ENCODE measurements at places on chromosomes 3 and 15. TPM values are rescaled to one million over a fixed set of nuclear protein-coding genes. Genes with fewer than 3 reads are reported as not detected.
A peak's percentile ranks its signal among the peaks of the same experiment; 100 is the strongest.

GRCh38 chr3:30894521-30895251 lies at the start of gene GADL1:
GADL1 (minus strand) TSS chr3:30894661; CDS start chr3:30894614, 47 bp downstream.
- H3K27me3 ChIP-seq: no peaks in the 10 kb centered on the region
- peak within 1 kb of the TSS; percentile 84 for H3K4me3 ChIP-seq
- no peak within 1 kb of the TSS for H3K27ac ChIP-seq

GRCh38 chr3:4292301-4292700 lies 10.9 kb upstream of the SETMAR start:
- no peak overlapping the region for H3K4me3 ChIP-seq
- H3K27ac ChIP-seq: no peak overlapping the region
- H3K27me3 ChIP-seq: no peaks in the 10 kb centered on the region
- H3K4me1 ChIP-seq: no peaks in the 10 kb centered on the region
- no peaks in the 10 kb centered on the region for H3K36me3 ChIP-seq

GRCh38 chr15:71747128-71748083 lies 62.9 kb upstream of the NR2E3 start:
- DNase-seq: no peak
- H3K36me3 ChIP-seq: peaks cover 3% of the 10 kb centered on the region
- H3K27me3 ChIP-seq: no peaks in the 10 kb centered on the region
- no peak overlapping the region for H3K27ac ChIP-seq
- H3K4me1 ChIP-seq: peaks cover 6% of the 10 kb centered on the region

UBAP1L gene
- 3.7 TPM for total RNA-seq

GRCh38 chr3:194738254-194739093 lies 52.8 kb downstream of the FAM43A start:
- DNase-seq: peak; percentile 69
- H3K27me3 ChIP-seq: no peaks in the 10 kb centered on the region
- H3K4me3 ChIP-seq: no peak overlapping the region
- H3K36me3 ChIP-seq: no peaks in the 10 kb centered on the region

DNA sequence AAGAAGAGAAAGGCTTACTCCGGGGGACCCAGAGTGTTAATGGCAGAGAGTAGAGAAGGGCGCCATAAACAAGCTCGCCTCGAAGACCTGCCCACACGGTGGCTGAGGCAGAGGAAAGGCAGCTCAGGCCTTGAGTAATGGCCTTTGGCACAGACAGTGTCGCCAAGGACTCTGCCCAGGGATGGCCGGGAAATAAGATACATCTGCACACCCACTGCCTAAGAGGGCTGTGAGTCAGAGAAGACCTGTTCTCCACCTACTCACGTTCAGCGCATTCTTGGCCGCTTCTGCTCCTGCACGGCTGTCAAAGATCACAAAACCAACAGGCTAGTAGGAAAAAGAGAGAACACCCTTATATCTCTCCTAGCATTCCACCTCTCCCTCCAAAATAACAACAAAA lies 26.2 kb downstream of the RBPMS2 start:
- no peaks in the 10 kb centered on the region for H3K4me1 ChIP-seq
- H3K4me3 ChIP-seq: no peak overlapping the region
- no peaks in the 10 kb centered on the region for H3K36me3 ChIP-seq
- DNase-seq: no peak

GRCh38 chr3:161423911-161424522 lies 52.7 kb upstream of the SPTSSB start:
- no peak for DNase-seq
- H3K27me3 ChIP-seq: peaks cover 4% of the 10 kb centered on the region
- no peaks in the 10 kb centered on the region for H3K36me3 ChIP-seq
- no peak overlapping the region for H3K4me3 ChIP-seq

- no peaks in the 10 kb centered on the region for H3K4me1 ChIP-seq
- no peak overlapping the region for H3K4me3 ChIP-seq
- no peak overlapping the region for H3K27ac ChIP-seq
- no peaks in the 10 kb centered on the region for H3K27me3 ChIP-seq
Measured at GRCh38 chr3:117404730-117405129, 695.2 kb downstream of the TUSC7 start.

GRCh38 chr3:60909526-60909925 lies 341.7 kb downstream of the FHIT start:
- H3K4me1 ChIP-seq: no peaks in the 10 kb centered on the region
- no peak overlapping the region for H3K4me3 ChIP-seq
- H3K36me3 ChIP-seq: no peaks in the 10 kb centered on the region
- H3K27ac ChIP-seq: no peak overlapping the region

GOLGA8Q gene
- 15.8 TPM for total RNA-seq

DNA sequence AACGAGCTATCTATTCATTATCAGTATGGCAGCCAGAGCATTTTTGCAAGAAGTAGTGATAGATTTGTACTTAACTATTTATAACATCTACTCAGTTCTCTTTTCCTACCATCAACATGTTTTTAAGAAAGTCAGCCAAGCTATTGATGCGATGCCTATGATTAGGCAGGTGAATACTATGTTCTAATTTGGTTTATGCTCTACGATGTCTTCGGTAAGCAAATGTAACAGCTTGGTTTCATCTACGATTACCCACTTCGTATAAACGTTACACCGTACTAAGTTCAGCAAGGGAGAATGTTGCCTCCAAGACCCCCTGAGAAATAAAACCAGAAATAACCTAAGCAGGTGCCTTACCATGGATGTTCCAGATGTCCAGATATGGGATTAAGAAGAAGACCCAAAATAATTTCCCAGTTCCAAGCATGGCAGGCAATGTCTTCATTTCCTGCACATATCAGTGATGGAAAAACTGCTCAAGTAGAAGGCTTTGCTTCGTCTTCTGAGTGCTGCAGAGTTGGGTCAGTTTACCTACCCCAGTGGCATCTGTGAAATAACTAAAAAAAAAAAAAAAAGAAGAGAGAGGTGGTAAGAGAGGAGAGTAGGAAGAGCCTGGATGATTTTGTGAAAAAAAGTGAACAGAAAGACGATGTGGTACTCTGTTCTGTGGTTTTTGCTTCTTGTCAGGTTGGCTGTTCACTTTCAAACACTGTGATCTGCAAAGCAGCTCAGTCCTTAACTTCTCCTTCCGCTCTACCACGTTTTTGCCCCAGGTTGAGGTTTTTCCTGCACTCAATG lies at the start of gene BTLA:
Gene BTLA, minus strand, starts transcription at position 559 of the 798 bp plus-strand sequence. Its CDS starts 114 bp downstream, at position 445.
- DNase-seq: no peak
- no peak within 1 kb of the TSS for H3K4me3 ChIP-seq
- H3K27ac ChIP-seq: no peak within 1 kb of the TSS
- no peaks in the 10 kb centered on the region for H3K27me3 ChIP-seq
- H3K4me1 ChIP-seq: no peaks in the 10 kb centered on the region
- no peaks in the 10 kb centered on the region for H3K36me3 ChIP-seq

RHOA gene
- 630 TPM for total RNA-seq

ALDH1L1 gene
- total RNA-seq: 50.2 TPM

- no peak overlapping the region for H3K4me3 ChIP-seq
- no peaks in the 10 kb centered on the region for H3K36me3 ChIP-seq
- H3K4me1 ChIP-seq: no peaks in the 10 kb centered on the region
- H3K27ac ChIP-seq: no peak overlapping the region
- no peak for DNase-seq
- no peaks in the 10 kb centered on the region for H3K27me3 ChIP-seq
Measured at GRCh38 chr3:60792249-60792852, 458.9 kb downstream of the FHIT start.
